Stimulated activated CD4-positive, alpha-beta T cell treated with anti-CD3 and anti-CD28 coated beads, Interleukin-12 subunit alpha, Interleukin-12 subunit beta, amount 100 ng/mL, for 24 hours (primary cell): ENCODE measurements at places on chromosomes 1 and 21.

DNA sequence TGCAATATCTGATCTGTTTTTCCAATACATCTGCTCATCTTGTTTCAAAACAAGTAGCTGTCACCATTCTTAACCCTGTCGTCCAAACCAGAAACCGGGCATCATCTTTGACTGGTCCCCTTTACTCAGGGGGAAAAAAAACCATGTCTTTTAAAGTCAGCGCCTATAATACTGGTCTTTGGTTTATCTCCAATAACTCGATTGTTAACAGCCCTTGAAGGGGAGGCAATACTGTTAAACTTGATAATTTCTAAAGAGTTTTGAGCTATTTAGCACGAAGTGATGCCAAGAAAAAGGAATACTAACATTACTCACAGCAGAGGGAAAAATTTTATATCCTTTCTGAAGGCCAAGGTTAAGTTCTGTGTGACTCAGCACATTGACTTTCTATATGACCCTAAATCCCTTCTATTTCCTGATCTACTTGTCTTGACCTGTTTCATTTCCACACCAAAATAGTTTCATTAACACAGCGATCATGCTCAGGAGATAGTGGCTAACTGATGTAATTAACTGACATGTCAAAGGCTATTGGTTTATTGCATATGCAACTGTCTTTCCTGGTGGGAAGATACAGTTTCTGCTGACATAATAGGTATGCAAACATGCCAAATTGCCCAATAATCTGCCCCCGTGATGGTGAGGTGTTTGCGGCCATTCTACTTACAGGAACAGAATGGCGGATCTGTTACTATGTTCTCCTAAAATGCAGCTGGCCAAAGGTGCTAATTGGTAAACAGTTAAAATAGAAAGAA lies 59.1 kb downstream of the NFIA start:
- no peak for DNase-seq

DNA sequence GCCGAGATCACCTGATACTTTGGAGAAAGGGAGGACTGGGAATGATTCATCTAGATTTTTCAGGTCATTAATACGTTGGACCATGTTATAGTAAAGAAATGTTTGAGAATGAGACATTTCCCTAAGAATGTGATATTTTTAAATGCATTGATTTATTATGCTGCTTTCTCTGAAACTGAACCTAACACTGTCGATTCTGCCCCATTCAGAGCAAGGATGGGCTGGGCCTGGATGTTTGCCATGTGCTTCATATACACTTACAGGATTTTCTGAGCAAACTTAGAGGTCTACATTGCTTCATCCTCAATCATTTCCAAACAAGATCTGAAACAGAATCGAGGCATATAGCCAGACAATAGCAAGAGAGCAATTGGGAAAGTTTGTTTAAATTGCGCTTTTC lies 183.3 kb downstream of the CRB1 start:
- DNase-seq = no peak

DNA sequence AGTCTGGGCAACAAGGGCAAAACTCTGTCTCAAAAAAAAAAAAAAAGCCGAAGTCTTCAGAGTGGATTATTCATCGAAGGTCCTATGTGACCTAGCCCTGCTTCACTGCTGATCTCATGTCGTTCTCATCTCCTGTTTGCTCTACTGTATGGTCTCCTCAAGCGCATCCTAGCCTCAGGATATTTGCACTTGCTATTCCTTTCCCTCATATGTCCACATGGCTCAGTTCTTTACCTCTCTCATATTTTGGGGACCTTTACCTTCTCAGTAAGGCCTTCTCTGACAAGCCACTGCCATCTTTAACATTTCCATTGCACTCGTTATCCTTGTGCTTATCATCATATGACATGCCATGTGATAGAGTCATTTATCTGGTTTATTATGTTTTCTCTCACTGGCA lies 2.6 kb downstream of the TBCE start:
- DNase-seq = no peak

GRCh38 chr1:89273324-89273778 lies 691 bp upstream of the GBP5 start:
- DNase-seq = no peak

GRCh38 chr1:150557813-150558212 lies 8.6 kb downstream of the ADAMTSL4 start:
- no peak for DNase-seq

- no peak for DNase-seq
These were observed 28.6 kb upstream of the NEK2 start for GRCh38 chr1:211703812-211704537.

- no peak for DNase-seq
These were observed 841.2 kb upstream of the ADGRL4 start for GRCh38 chr1:79847700-79848099.

DNA sequence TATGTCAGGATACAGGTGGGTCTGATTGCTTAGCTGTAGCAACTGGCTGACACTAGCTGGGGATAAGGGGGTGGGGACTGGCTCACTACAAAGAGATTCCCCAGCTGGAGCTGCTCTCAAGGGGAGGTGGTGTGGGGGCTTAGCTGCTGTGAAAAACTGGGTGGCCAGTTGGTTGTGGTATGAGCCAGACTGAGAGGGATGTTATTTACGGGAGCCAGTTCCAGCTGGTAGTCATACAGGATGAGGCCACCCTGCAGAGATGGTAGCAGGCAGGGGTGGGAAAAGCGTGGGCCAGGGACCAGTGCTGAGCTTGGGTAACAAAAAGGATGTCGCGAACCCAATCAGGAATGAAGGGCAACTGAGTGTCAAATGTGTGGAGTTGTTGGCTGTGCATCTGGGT lies 204.0 kb upstream of the C21orf91 start:
- no peak for DNase-seq

GRCh38 chr1:55735106-55735505 lies 519.9 kb upstream of the USP24 start:
- DNase-seq = no peak

GRCh38 chr1:27522432-27523336 lies 32.7 kb upstream of the WASF2 start:
- peak; percentile 43 for DNase-seq
